ENCODE measurements at places on chromosomes 11 and 22.

GRCh38 chr11:125939081-125939521, 6.7 kb upstream of the VSIG10L2 start:
- DNase-seq: no peak

GRCh38 chr22:20520093-20520511, 12.7 kb downstream of the MED15 start:
- DNase-seq: no peak

- no peak for DNase-seq
Measured at GRCh38 chr11:88193278-88193677, 18.0 kb upstream of the RAB38 start.

DNA sequence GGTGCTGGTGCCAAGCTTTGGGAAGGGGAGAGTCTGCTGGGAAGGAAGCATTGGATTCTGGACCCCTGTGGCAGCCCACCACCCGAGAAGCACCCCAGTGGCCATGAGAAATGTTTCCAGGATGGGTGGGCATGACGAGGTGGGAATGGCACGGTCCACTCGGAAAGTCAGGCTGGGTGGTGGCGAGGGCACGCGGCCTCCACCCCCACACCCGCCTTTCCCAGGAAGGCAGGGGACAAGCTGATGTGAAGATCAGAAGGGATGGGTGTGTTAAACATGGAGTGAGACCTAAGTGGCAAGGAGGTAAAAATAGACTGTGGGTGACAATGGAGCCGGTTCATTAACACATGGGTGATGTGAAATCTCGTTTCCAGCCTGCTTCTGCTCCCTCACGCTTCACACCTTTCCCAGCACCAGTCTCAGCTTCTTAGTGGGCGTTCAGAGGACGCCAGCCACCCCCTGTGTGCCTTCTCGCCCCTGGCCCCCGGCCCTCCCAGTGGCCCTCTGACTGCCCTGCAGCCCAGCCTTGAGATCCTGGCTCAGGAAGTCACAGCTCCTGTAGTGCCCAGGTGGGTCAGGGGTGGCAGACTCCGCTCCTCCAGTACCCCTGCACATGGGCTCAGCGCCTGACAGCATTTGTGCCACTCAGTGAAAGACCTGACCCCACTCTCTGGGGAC, 27.6 kb downstream of the LRRC10B start:
- DNase-seq: no peak

DNA sequence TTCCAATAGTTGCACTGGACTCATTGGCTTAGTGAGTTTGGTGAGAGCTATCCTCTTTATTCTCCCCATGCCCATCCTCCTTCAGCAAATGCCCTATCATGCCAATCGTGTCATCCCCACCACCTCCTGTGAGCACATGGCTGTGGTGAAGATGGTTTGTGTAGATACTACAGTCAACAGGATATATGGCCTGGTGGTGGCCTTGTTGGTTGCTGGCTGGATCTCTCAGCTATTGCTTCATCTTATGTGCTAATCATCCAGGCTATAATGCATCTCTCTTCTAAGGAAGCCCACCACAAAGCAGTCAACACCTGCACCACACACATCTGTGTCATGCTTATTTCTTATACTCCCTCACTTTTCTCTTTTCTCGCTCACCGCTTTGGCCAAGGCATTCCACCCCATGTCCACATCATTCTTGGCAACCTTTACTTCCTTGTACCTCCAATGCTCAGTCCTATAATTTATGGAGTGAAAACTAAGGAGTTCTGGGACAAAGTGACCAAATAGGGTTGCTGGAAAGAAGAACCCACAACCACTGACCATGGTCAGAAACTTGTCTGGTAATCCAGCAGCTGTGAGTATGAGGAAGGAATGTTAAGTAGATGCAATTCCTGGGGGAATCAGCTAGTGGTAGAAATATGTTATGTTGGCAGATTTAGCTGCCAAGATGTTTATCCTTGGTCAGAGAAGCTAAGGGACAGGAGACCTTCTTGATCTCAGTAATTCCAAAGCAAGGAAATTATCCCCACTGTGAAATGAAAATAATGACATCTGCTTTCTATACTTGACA, 16.3 kb upstream of the OR56B1 start:
- no peak for DNase-seq

- DNase-seq: no peak
Measured at GRCh38 chr11:76408171-76408965, 27.2 kb downstream of the GVQW3 start.

GRCh38 chr22:31943206-31943977, 943 bp upstream of the YWHAH start:
- DNase-seq: no peak

DNA sequence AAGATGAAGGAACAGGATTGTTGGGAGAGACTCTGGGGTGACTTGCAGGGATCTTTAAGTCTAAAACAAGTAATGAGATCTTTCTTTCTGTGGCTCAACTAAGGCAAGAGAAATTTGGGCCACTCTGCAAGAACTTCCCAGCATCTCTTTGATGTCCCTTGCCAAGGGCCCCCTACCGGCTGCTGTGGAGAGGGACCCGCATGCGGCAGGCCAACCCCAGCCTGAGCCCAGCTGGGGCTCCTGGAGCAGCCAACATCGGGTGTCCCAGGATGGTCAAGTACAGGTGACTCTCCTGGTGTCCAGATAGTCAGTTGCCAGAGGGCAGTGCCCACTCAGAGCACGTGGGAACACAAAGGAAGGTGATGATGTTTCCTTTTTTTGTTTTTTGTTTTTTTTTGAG, 363.2 kb downstream of the TBC1D22A start:
- DNase-seq: no peak

DNA sequence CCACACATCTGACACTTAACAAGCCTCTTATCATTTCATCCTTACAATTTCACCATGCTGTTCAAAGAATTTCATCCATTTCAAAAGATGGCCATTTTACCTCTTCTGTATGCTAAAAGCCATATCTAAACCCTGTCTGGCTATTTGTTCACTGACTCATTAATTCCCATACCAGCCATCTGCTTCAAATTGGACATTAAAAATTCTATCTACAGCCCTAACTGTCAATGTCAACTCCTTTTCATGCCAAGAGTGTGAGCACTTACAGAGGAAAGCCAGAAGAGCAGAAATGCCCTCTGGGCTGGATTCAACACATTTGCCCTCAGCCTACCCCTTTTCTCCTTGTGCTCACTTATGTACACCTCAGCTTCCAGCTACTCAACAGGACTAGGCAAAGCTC, 59.2 kb downstream of the SYTL2 start:
- DNase-seq: no peak

DNA sequence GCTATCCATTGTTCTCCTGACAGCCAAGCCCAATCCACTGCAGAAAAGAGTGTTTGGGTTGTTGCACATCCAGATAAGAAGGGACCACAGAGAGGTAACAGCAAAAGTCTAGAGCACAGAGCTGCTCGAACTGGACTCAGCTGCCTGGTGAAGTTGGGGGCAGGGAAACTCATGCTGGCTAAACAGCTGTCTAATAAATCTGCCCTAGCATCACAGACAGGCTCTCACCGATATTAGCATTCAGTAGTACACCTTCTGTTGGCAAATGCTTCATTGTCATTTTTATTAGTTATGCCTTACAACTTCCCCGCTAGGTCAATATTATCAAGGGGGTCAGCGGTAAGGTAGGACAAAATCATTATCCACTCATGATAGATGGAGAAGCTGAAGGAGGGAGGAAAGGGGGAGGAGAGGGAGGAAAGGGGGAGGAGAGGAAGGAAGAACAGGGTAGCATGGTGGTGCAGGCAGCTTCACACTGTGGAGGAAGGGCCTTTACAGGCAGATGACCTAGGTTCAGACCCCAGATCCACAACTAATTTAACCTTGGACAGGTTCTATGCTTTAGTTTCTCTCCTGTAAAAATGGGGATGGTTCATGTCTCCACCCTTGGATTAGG, 102.7 kb downstream of the LARGE1 start:
- DNase-seq: no peak

DNA sequence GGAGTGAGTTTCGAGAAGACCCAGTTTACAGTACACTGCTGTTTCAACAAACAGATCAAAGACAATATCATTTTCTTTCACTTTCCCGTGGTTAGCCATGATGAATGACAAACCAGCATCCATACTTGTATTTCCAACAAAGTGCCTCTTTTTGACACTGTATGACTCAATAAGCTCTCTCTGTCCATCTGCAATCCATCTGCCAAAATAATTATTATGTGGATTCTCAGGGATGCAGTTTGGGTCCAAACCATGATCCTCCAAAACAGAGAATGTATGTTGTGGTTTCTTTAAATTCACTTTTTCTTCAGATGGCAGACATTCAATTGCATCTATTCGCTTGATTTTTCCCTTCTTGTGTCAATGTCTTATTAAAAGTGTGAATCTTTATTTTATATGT, 37.8 kb upstream of the RASD2 start:
- no peak for DNase-seq

DNA sequence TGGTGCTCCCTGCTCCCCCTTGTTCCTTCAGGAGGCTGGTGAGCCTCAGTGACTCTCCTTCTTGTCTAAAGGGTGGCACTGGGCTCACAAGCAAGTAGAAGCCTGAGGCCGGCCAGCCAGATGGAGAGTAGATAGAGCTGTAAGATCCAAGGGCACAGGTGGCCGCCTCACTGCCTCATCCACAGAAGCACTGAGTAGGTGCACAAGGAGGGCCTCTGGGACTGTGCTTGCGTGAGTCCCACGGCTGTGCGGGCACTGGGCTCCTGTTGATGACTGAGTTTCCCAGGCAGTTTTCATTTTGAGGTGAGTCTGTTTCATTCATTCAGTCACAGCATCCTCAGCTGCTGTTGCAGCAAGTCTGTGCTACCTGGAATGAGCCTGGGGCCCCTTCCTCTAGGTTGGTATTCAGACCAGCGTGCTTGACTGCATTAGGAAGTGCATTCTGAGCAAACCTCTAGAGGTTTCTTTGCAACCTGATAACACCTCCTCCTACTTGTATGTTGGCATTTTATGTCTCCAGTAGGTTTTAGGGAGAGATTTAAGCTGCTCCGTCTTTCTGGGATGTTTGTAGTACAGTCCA, 184.0 kb downstream of the TBC1D22A start:
- no peak for DNase-seq

- no peak for DNase-seq
Measured at GRCh38 chr22:29580200-29580810, 608 bp downstream of the NIPSNAP1 start.

DNA sequence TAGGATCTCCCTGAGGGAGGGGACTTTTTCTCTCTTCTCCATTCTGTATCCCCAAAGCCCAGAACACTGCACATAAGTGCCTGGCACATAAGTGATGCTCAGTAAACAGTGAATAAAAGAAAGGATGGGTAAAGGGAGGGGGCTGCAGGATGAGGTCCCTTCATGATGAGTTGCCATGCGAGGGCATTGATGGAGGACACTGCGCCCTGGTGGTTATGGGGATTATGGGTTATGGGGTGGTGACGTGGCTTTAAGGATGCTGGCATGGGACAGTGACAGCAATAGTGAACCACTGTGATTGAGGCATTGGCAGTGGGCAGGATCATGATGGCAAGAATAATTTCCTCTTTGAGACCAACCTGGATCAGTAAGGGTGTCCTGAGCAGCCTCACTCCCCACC, 43.9 kb upstream of the LRRC32 start:
- no peak for DNase-seq

GRCh38 chr11:12640926-12641849, 33.0 kb upstream of the TEAD1 start:
- no peak for DNase-seq

DNA sequence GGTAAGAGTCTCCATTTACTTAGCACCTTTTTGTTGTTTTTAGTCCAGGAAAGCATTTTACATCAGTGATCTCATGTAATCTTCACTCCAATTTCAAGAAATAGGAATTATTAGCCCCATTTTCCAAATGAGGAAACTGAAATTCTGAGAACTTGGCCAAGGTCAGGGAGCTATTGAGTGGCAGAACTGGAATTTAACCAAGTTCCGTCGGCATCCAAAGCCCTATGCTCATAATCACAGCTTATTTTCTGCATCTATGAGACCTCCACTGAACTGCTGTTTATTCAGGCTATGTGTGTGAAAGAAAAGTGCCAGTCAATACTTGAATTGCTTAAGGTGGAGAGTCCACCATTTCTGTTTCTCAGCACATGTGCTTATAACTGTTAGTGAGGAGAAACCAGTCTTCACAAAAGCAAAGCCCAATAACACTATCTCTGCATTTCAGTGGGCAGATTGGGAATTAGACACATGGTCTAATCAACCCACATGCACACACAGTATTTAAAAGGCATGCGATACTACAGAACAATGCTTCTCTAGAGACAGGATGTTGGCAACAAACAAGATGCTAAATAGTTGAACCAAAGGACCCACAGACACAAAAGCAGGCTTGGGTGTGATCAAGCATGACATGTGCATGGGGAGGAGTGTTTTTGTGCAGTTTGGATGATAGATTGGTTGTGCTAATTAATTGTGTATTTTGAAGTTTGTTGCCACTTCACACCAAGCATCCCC, 780.6 kb downstream of the OPCML start:
- DNase-seq: no peak

DNA sequence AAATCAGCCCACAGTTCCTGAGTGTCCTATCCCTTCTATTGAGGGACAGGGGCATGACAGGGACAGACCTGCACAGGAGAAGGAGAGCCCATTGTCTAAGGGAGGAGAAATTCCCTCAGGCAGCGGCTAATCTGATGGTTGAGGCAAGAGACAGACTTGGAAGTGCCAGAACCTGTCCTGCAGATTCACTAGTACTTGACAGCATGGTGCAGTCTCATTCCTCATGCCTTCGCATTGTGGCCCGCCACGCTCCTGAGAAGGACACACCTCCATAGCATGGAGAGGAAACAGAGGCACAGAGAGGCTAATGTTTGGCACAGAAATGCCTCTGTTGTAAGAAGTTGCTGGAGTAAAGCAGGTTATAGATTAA, 3.2 kb downstream of the P2RY6 start:
- no peak for DNase-seq

- DNase-seq: no peak
Measured at GRCh38 chr22:21000207-21000986, 1.5 kb downstream of the THAP7 start.

- DNase-seq: no peak
Measured at GRCh38 chr11:102653744-102654291, 28.7 kb upstream of the MMP20 start.

All from cerebellar nuclear complex (tissue), 1 donor.